ENCODE measurements at places on chromosomes 4 and X.

GRCh38 chr4:61201961-61202637, 2.0 kb downstream of the ADGRL3 start:
- DNase-seq: no peak

DNA sequence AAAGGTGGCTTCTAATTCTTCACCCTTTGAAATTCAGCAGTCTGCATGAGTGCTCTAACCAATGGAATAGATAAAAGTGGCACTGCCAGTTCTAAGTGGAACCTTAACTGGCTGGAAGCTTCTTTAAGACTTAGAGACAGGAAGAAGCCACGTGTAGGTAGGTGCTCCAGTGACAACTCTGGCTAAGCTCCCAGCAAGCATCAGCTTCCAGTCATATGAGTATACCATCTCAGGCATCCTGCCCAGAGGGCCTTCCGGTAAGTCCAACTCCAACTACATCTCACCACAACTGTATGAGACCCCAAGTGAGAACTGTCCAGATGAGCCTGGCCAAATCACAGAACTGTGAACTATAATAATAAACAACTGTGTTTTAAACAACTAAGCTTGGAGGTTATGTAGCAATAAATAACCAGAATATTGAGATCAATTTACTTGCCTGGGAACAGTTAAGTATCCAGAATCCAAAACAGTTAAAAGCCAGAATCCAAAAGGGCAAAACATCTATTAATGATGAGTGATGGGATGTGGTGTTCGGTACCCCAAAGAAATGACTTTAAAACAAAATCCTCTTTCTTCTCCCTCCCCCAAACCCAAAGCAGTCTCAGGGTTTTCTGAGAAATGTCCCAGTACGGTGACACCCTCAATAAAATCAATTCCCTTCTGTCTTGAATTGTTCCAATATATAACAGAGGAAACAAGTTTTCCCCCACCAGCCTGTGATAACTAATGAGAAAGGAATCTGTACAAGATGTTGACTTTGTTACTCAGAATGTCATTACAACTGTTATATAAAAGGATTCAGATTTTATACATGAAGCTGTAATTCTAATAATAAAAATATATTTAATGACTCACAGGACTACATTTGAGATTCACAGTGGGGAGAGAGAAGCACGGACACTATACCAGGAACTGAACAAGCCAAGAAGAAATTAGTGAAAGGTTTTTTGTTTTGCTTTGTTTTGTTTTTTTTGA, 4.2 kb downstream of the TSPAN5 start:
- no peak for DNase-seq

GRCh38 chr4:78768452-78769180, 7.5 kb upstream of the BMP2K start:
- no peak for DNase-seq

DNA sequence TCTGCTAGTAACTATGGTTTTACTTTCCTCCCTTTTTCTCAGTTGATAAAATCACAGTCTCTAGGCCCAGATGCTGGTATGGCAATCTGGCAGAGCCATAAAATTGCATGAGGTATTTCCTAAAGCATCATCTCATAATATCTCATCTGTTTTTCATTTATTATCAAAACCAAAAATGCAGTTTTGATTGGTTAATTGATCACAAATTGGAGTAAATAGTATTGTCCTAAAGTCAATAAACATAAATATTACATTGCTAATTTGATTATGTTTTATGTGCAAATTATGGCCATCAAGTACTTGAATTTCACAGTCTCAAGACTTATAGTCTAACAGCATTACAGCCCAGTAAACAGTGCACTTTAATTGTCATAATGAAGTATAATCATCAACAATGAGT, 2365.6 kb downstream of the ARAP2 start:
- no peak for DNase-seq

- no peak for DNase-seq
Measured at GRCh38 chrX:154840856-154841255, 6.4 kb upstream of the SMIM9 start.

GRCh38 chrX:101427954-101428353, 19.9 kb downstream of the HNRNPH2 start:
- no peak for DNase-seq

- no peak for DNase-seq
Measured at GRCh38 chr4:2788101-2788500, 4.8 kb upstream of the SH3BP2 start.

DNA sequence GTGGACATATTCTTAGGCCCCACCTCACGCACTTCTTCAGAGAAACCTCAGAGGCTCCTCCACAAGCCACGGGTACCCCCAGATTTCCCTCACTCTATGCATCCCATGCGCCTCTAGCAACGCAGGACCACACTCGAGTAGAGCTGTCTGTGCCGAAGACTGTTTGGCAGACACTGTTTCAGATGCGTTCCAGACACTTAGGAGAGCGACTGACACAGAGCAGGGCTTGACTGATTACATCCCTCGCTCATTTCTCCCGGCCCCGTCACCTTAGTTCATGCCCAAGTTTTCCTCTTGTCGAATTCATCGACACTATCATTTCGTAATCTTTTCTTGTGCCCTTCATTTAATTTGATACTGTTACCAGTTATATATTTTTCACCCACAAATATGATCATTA, 15.0 kb downstream of the SORBS2 start:
- no peak for DNase-seq

- no peak for DNase-seq
Measured at GRCh38 chrX:27976284-27976683, 5.0 kb downstream of the DCAF8L1 start.

GRCh38 chrX:85503258-85504158, 124.0 kb upstream of the POF1B start:
- no peak for DNase-seq

- DNase-seq: no peak
Measured at GRCh38 chrX:41634284-41634683, 54.5 kb upstream of the GPR34 start.

- no peak for DNase-seq
Measured at GRCh38 chrX:154018518-154019060, 1.1 kb downstream of the IRAK1 start.

GRCh38 chr4:19033816-19034733, 1012.5 kb upstream of the LCORL start:
- DNase-seq: no peak

- no peak for DNase-seq
Measured at GRCh38 chrX:40207626-40208025, 109.9 kb upstream of the BCOR start.

GRCh38 chrX:102995316-102995715, 58.2 kb downstream of the RAB40AL start:
- no peak for DNase-seq

DNA sequence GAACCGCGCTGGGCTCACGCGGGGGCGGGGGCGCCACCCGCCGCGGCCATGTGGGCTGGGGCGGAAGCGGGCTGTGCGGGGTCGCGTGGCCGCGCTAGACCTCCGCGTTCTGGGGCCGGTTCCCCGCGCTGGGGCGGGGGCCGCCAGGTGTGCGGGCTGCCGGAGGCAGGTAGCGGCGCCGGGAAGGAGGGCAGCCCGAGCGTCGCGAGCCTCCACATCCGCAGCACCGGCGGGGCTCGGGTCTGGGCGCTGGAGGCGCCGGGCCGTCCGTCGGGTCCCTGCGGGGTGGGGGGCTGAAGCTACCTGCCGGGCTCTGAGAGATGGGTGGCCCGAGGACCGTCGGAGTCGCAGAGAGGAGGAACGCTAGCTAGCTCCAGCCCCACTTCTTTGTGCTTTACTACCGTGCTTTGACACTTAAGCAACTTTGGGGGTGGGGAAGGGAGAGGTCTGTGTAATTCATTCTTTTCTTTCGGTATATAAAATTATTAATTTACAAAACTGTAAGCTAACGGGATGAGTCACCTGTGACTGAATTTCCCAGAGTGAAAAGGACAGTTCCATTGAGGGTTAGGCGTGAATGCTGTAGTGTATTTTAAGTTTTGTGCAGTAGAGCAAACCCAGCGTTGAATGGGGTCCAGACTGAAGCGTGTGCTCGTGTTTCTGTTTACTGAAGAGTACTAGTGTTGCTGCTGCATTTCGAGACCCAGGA, 689 bp downstream of the METAP1 start:
- no peak for DNase-seq

DNA sequence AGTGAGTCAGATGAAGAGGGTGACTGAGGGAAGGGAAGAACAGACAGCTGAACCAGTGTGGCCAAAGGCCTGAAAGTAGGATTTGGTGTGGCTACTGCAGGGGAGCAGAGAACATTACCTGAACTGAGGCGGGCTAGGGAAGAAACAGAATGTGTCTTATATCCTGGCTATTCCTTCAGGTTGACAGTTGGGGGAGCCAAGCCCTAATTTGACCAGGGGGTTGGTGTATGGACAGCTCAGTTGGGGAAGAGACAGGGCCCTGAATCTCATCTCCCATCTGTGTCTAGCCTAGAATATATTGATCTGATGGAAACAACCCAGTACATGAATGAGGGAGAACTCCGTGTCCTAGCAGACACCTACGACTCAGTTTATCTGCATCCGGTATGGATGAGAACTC, 4.2 kb downstream of the HDAC6 start:
- DNase-seq: no peak

DNA sequence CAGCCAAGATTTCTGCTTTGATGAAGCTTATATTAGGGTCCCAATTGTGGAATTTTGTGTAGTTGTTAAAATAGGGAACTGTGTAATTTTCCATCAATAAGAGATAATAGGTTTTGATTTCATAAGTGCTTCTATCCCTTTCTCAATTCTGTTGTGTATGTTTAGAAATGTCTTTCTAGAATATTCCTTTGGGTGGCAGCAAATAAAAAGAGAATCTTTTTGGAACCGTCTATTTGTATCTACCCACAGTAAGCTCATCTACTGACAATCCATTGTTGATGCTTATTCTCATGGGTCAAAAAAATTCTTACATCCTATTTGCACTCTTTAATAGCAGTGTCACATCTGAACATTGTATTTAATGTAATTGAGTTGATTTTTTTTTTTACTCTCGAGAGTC, 61.7 kb downstream of the TMA16 start:
- DNase-seq: no peak

All from stimulated activated CD8-positive, alpha-beta memory T cell treated with anti-CD3 and anti-CD28 coated beads, Interleukin-4, amount 100 ng/mL, for 1 hour (primary cell).